ENCODE measurements at places on chromosomes 2 and 18.

DNA sequence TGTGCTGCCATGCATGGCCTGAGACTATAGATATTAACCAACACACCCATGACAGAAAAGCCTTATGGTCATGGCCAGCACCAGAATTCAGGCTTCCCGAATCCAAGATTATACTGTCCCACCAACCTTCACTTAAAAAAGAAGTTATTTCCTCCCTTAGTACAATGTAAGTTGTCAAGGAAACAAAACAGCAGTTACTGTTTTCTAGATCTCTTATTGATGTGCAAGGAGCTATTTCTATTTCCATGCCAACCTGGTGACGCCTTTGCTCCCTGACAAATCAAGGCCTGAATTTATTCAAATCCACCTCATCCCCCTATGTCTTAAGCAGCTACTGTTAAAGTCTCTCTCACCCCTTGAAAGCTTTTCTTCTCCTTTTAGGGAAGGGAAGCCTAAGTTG, 249.3 kb downstream of the ZNF521 start:
- DNase-seq = no peak

GRCh38 chr2:98191883-98192282, 104.9 kb downstream of the VWA3B start:
- DNase-seq = no peak

- DNase-seq = no peak
Measured at GRCh38 chr2:31710121-31710520, 129.4 kb upstream of the SRD5A2 start.

GRCh38 chr2:100408941-100409340, 8.5 kb downstream of the CHST10 start:
- no peak for DNase-seq

GRCh38 chr18:55115606-55116005, 156.3 kb upstream of the CCDC68 start:
- DNase-seq = no peak

GRCh38 chr2:199818754-199819153, 32.2 kb downstream of the FTCDNL1 start:
- no peak for DNase-seq

DNA sequence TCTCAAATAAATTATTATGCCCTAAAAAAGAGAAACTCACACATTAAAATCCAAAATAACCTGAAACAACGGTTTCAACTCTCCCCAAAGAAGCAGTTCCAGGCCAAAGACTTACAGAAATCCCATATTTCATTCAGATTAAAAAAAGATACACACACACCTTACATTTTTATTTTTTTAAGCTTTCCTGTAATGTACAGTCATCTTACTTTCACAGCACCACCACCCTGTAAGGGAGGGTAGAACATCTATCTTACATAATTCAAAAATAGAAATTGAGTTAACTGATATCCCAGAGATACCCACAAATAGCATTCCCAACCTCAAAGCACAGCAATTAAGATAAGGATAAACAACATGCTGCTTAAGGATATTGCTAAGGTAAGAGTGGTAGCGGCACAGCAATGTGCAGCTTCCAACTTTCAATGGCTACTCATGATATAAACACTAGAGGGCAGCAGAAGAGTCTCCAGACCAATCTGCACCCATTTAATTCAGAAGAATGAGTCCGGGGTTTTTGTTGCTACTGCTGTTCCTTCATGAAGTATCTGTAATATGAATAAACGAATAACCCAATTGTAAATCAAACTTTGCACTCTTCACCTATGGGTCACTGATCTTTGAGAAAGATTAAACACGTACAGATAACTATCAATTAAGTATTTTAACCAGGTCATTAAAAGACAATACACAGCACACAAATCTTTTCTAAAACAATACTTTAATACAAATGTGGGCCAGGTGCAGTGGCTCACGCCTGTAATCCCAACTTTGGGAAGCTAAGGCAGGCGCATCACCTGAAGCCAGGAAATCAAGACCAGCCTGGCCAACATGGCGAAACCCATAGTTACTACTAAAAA, 11.3 kb downstream of the GFPT1 start:
- DNase-seq = peak; percentile 23

DNA sequence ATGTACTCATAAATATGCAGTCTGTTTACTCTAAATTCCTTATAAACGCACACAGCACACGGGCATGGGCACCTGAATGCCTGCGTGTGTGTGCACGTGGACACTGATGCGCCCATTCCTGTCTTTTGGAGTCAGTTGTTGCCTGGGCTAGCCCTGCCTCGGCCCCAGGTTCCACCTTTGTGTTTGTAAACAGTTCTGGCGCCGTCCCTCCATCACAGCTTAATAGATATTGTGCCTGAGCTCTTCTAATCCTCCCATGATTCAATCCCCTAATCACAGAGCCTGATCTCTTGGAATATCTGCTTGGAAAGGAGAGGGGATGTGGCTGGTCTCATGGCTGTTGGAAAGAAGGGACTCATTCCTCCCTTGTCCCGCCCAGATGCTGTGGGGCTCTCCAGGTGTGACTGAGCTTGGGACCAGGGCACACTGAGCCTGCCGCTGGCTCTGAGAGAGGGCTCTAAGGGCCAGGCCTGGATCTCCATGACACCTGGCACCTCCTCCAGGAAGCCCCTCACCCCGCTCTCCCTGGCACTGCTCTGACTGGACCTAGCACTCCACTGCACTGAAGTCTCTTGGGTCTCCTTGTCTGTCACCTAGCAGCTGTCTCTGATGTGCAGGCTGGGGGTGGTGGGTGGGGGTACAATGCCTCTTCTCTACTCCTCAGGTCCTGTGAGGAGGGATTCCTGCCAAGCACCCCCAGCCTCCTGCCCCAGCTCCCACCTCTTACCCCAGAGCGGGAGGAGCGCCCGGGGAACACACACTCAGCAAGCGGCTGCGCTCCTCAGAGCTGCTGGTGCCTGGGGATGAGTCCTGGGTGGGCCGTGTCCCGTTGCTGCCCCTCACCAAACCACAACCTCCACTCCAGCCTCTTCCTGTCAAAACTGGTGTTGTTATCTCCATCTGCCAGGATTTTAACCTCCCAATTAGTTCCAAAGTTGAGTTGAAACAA, 181.3 kb downstream of the INHBB start:
- no peak for DNase-seq

- DNase-seq = no peak
Measured at GRCh38 chr2:199303728-199304177, 154.0 kb downstream of the SATB2 start.

DNA sequence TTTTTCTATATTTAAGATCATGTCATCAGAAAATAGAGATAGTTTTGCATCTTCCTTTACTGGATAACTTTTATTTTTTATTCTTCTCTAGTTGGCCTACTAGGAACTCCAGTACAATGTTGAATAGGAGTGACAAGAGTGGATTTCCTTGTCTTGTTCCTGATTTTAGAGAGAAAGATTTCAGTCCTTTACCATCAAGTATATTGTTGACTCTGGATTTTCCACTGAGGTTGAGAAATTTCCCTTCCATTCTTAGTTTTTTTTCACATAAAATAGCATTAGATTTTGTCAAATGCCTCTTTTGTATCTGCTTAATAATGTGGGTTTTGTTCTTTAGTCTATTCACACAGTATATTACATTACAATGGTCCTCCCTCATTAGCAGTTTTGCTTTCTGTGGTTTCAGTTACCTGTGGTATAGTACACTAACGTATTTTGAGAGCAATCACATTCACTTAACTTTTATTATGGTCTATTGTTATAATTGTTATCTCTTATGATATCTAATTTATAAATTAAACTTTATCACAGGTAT, 105.5 kb downstream of the THADA start:
- DNase-seq = no peak

- no peak for DNase-seq
Measured at GRCh38 chr2:162126111-162126519, 25.9 kb downstream of the GCG start.

GRCh38 chr18:6752202-6752860, 22.8 kb downstream of the ARHGAP28 start:
- DNase-seq = no peak

GRCh38 chr2:43196768-43197587, 29.4 kb downstream of the ZFP36L2 start:
- DNase-seq = no peak

DNA sequence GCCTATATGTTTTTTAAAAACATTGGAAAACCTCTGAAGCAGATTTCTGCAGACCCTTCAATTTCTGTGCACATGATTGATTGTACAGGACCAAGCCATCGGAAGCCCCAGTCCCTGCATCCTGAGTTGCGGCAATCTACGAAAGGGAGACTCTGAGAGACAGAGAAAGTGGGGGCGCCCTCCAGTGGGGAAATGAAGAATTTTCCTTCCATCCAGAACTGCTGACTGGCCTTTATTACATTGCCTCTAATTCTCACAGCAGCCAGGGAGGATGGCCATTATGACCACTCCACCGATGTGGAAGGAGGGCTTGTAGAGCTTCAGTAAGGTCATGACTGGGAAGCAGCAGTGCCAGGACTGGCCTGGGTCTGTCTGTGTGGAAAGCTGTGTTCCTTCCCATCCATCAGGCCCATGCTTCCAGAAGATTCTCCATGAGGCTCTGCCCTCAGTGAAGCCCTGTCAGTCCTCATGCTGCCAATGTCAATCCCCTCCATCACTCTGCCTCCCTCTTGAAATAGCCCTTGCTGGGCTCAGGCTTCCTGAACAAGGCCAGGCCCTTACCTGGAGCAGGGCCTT, 20.0 kb upstream of the RESP18 start:
- peak; percentile 38 for DNase-seq

DNA sequence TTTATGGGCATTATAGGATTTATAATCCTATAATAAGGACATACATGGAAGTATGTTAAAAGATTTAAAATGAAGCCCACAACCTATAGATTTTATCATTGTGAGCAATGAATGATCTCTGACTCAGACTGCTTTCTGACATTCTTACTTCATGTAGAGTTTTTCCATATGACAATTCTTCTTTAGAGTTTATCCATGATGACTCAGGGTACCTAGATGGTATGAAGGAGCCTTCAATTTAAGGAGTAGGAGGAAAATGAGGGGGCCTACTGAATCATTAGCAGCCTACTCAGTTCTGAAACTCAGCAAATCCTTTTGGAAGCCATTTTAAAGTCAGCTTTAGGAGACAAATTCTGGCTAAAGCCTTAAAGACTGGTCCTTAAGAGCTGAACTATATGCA, 10.4 kb downstream of the PELI1 start:
- no peak for DNase-seq

GRCh38 chr2:238895891-238896600, 48.2 kb downstream of the TWIST2 start:
- DNase-seq = no peak

DNA sequence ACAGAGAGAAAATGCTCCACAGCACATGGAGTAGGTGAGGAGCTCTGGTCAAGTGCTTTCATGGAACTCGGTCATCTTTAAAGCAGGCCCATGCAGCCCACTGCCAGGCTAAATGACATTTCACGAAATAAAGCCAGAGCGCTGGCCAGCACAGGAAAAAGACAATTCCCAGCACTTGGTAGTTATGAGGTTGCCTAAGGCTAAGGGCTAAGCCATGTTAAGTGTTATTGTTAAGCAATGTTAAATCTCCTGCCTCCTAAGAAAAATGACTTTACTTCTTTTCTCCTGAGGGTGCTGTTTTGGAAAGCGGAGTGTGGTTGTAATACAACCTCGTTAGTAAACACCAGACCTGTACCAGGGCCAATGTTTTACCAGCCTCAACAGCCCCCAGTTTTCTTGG, 125.9 kb upstream of the NRP2 start:
- no peak for DNase-seq

GRCh38 chr2:232466221-232466620, 10.3 kb downstream of the ALPI start:
- no peak for DNase-seq

DNA sequence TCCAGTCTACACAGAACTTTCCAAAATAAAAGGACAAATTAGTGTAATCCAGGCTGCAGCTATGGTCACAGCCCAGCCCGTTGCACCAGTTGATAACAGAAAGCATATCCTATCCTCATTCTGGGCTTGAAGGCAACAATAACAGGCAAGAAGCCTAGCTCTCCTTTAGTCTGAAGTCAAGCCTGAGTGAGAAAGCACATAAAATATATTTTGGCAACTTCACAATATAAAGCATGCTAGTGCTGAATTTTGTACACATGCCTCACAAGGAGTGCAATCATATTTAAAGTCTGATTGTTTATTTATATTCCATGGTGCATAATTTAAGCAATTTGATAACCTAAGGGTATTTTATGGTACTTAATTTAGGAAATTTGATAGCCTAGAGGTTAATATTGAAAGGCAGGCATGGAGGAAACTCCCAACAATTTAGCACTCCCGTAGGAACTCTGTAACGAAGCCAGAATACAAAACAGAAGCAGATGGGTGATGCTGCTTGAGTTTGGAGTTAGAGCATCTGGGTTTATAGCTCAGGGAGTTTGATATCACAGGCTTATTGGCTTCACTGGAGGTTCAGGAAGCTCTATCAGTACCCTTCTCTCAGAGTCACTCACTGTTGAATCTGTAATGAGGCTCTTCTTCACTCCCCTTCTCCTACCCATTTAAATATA, 1199.1 kb upstream of the GYPC start:
- DNase-seq = peak; percentile 85

DNA sequence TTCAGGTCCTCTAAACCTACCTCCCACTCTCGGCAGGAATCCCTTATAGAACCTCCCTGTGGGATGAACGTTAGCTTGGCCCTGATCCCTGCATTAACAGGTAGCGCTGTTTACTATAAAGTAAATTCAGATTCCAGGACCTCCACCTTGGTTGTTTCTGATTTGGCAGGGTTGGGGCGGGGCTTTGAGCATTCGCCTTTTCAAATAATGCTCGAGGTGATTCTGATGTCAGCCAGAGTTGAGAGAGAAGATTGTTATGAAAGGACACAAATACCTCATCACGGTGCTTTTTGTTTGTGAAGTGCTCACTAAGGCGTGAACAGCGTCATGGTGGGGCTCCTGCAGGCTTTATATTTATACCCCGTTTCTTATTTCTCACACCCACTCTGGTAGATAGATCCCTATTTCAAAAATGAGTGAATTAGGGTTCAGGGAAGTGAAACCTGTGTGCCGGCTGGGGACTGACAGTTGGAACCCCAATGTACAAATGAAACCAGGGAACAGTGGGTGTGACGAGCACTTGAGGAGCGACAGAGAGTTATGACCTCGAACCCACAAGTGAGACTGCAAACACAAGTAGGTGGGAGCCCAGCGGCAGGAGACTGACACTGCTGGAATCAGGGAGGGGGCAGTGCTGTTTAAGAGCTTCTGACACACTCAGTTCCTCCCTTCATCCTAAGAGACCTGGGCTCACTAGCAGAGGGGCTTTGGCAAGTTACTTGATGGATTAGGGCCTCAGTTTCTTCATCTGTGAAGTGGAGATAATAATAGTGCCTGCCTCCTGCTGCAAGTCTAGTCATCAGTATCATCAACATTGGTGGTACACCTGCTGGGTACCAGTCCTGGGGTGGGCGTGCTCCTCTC, 14.2 kb upstream of the CXCR4 start:
- DNase-seq = no peak

All from NCI-H1105 (cell line).